ENCODE measurements at places on chromosomes 4 and X.
A peak's percentile ranks its signal among the peaks of the same experiment; 100 is the strongest.

DNA sequence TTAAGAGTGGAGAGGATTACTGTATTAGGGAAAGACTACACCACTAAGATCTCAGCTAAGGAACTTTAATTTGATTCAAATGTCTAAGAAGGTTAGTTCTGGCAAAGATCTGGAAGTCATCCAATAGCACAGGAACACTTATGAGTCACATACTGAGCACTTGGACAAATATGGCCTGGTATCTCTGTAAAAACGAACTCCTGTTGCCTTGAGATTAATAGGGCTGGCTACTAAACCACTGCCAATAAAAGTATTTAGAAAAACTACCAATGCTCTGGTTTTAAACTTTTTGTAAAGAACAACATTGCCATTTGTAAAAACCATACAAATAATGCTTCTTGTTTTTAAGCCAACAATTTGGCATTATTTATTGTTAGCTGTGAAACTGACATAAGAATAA, 70.5 kb downstream of the SEC24D start:
- peak; percentile 92 for DNase-seq

GRCh38 chr4:15592799-15593198, 62.4 kb downstream of the FBXL5 start:
- DNase-seq: no peak

GRCh38 chrX:154779261-154779660, 16.6 kb downstream of the DKC1 start:
- no peak for DNase-seq

GRCh38 chr4:129545599-129546278, 449.8 kb downstream of the C4orf33 start:
- no peak for DNase-seq

DNA sequence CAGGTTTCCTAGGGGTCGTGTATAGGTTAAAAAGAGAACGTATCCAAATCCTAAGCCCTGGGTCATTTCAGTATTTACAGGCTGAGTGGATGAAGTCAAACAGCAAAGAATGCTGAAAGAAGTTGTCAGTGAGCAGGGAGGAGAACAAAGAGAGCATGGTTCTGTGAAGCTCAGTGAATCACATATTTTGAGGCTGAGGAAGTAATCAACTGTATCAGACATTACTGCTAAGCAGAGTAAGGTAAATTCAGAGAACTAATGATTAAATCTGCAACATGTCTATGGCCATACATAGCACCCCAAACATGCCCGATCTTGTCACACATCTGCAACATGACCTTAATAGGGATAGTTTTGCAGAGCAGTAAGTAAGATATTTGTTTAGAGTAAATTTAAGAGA, 1130.3 kb downstream of the RAPGEF2 start:
- no peak for DNase-seq

- DNase-seq: no peak
Observed at GRCh38 chrX:126164226-126164625, 1.9 kb downstream of the DCAF12L2 start.

DNA sequence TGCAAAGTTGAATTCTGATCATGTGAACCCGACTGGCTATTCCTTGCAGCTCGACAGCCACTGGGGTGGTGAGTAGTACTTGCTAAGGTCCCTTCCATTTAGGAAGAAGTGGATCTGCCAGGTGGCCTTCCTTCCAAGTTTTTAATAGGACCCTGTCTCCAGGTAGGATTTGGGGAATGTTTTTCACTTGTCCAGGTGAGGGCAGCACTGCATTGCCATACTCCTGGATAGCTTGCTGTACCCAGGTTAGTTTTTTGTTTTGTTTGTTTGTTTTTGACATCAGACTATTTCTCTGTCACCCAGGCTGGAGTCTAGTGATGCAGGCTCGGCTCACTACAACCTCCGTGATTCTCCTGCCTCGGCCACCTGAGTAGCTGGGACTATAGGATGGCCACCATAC, 29.8 kb downstream of the SAGE1 start:
- DNase-seq: no peak

GRCh38 chrX:121322159-121322558, 274.7 kb downstream of the GLUD2 start:
- no peak for DNase-seq

- DNase-seq: no peak
Observed at GRCh38 chrX:10356979-10357378, 200.2 kb downstream of the CLCN4 start.

- peak; percentile 80 for DNase-seq
Observed at GRCh38 chrX:17072721-17073230, 126.3 kb downstream of the REPS2 start.

DNA sequence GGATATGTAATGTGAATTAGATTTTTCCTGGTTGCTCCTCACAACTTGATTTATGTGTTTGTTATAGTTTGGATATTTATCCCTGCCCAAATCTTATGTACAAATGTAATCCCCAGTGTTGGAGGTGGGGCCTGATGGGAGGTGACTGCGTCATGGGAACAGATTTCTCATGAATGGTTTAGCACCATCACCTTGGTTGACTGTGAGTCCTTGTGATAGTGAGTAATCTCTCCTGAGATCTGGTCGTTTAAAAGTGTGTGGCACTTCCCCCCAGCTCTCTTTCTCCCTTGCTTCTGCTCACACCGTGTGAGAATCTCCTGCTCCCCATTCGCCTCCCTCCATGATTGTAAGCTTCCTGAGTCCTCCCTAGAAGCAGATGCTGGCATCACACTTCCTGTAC, 2.2 kb downstream of the MID2 start:
- DNase-seq: no peak

GRCh38 chr4:7417639-7418038, 17.1 kb downstream of the PSAPL1 start:
- DNase-seq: no peak

DNA sequence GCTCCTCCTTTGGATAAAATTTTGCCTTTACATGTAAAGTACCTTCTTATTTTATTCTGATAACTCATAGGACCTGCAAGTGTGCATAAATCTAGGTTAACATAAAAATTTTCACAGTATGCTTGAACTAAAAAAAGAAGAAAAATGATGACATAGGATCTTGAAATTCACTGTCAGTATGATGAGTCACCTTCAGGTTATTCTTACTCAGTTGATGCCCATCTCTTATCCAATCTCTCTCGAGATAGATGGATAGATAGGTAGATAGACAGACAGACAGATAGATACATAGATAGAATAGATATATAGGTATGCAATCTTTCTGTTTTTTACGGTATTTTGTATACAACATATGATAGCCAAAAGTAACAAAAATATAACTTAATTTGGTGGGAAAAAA, 485.5 kb downstream of the NAF1 start:
- DNase-seq: no peak

GRCh38 chr4:186134257-186134656, 29.8 kb downstream of the FAM149A start:
- no peak for DNase-seq

GRCh38 chrX:115582616-115583495, 21.9 kb downstream of the PLS3 start:
- DNase-seq: no peak

DNA sequence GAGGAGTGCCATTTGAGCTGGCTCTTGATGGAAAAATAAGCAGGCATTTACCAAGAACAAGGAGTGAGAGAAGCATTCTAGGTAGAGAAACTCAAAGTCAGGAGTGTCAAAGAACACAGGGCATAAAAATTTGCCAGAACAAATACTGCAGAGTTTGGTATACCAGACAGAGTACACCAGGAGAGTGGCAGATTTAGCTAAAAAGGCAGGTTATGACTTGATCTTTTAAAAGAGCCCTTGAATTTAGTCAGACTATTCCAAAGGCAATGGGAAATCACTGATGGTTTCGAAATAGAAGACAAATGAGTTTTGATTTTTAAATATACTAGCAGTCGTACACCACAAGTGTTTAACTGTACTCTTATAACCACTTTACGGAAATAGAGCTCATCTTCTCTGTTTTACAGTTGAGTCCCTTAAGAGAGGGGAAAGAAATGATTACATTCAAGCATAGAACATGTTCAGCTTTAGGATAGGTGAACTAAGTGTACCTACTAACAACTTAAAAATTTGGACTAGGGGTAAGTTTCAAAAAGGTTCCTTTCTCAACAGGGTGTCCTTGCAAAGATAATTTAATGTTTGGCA, 10.2 kb downstream of the UBE2D3 start:
- no peak for DNase-seq

GRCh38 chr4:7784131-7784870, 155.4 kb downstream of the AFAP1 start:
- no peak for DNase-seq

- no peak for DNase-seq
Observed at GRCh38 chr4:3449047-3449573, 7.3 kb downstream of the HGFAC start.

DNA sequence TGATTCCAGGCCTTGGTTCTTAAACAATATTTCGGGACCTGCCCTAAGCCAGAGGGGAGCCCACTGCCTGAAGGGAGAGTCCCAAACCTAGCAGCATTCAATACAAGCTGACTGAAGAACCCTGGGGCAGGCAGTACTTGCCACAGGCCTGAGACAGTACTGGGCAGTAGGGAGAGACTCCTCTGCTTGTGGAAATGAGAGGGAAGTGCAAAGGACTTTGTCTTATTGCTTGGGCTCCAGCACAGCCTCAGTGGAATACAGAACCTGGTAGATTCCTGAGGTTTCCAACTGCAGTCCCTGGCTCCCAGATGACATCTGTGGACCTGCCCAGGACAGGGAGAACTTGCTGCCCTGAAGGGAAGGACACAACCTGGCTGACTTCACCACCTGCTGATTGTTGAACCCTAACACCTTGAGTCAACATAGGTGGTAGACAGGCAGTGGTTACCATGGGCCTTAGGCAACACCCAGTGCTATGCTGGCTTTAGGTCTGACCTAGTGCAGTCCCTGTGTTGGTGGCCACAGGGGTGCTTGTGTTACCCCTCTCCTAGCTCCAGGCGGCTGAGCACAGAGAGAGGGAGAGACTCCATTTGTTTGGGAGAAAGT, 20.3 kb upstream of the ABCG2 start:
- DNase-seq: no peak

- DNase-seq: no peak
Observed at GRCh38 chr4:64538219-64538618, 129.0 kb upstream of the TECRL start.

GRCh38 chr4:53563824-53564223, 27.5 kb downstream of the LNX1 start:
- DNase-seq: no peak

DNA sequence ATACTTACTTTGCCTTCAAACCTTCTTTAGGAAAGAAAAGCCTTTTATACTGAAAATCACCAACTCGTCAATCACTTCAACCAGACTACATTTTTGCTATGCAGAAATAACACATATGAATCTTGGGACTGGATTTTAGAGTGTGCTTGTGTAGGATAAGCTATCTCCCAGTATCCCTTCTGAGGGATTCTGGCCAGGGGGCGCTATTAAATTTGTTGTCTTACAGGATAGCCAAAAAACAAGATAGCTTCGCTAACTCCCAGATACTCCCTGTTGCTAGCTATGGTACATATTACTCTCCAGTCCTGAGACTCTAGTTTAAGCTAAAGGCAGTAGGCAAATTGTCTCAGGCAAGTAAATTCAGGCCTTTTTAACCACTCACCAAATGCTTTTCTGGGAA, 167.2 kb downstream of the LHFPL1 start:
- DNase-seq: no peak

DNA sequence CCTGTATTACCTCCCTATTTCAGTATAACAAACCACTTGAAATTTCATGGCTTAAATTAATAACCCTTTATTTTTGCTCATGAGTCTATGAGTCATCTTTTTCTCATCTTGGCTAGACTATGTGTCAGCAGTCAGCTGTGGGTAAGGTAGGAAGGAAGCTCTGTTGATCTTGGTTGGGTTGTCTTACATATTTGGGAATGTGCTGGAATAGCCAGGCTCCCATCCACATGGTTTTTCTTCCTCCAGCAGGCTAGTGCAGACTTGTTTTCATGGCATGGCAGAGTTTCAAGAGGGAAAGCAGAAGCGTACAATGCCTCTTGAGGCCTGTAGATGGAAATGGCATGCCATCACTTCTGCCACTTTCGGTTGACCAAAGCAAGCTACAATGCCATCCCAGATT, 89.7 kb downstream of the LINC00632 start:
- DNase-seq: no peak

- DNase-seq: peak; percentile 42
Observed at GRCh38 chrX:80602036-80602860, 182.0 kb downstream of the TENT5D start.

- DNase-seq: no peak
Observed at GRCh38 chr4:168240821-168241220, 77.7 kb downstream of the DDX60 start.

- peak; percentile 58 for DNase-seq
Observed at GRCh38 chr4:184268584-184269160, 51.0 kb upstream of the ENPP6 start.

DNA sequence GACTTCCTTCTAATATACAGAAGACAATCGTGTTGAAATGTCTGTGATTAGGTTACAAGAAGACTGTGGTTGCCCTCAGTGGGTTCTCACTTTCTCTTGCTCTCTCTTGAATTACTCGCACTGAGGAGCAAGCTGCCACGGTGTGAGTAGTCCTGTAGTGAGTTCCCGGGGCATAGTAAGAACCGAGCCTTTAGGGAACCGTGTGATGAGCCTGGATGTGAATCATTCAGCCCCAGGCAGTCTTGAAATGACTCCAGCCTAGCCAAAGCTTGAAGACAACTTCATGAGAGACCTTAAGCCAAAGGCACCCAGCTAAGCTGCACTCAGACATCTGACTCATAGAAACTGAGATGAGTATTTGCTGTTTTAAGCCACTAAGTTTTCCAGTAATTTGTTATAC, 292.7 kb downstream of the SPOCK3 start:
- no peak for DNase-seq

All from hematopoietic multipotent progenitor cell treated with erythropoietin and hydrocortisone succinate and interleukin-3 and kit ligand, for 8 days (in vitro differentiated cells).